ENCODE measurements at places on chromosomes 5 and 9.

DNA sequence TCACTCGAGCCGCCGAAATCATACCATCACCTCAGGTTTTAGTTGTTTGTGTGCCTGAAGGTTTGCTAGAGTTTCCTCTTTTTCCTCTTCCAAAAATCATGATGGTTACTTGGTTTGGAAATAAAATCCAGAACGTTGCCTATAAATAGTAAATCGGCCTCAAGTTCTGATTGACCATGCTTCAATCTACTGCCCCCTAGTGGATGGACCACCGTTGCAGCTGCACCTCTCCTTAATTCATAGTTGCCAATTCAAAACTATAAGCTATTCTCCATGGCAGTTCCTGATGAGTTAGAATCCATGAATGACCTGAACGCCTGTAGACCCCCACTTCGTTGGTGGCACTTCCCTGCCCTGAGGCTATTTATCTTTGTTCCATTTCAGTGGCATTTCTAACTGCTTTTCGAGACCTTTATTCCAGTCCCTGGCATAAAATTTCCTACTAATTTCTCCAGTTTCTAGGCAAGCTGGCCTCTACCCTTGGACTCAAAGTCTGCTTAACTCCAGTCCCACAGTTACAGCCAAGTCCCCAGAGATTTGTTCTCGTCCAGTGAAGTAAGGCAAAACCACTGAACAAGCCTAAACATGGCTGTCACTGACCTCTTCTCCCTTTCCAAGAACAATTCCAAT lies 422.6 kb downstream of the EFNA5 start:
- no peak for DNase-seq

DNA sequence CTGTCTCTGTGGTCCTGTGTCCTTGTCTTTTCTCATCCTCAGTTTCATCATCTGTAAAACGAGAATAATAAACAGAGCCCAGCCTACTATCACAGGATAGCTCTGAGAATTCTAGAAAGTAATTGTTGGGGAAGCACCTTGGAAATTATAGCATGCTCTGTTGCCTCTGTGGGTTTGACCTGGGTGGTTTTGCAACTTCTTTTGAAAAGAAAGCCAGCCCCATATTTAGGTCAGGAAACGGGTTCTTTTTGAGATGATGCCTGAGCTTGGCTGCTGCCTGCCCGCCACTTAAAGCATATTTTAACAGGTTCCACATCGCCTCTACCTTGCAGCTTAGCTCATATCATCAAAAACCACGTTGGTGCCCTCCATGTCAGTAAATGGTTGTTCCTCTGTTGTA lies 111.1 kb downstream of the TLR4 start:
- DNase-seq, result no peak

DNA sequence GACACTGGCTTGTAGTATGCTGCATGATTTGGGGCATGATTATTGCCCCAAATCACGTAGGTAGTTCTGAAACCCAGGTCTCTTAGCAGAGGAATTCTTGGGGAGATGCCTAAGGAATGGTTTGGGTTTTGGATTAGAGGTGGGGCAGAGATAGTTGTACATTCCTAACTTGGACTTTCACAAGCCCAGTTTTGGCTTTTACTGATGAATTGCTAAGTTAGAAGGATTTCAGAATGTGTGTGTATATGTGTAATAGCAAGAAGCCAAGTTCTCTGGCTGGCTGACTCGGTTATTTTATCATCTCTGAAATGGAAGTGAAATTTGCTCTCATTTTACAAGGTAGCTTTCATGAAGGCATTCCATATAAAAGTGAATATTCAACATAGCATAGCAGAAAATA lies 23.8 kb upstream of the ZNF131 start:
- DNase-seq, result no peak

GRCh38 chr5:63655043-63655442 lies 307.2 kb downstream of the HTR1A start:
- no peak for DNase-seq

GRCh38 chr5:149470942-149471341 lies 80.3 kb downstream of the CSNK1A1 start:
- DNase-seq, result no peak

- no peak for DNase-seq
Observed at GRCh38 chr5:16617274-16617968, 624 bp upstream of the RETREG1 start.

- no peak for DNase-seq
Observed at GRCh38 chr5:41156739-41157138, 56.6 kb downstream of the C6 start.

DNA sequence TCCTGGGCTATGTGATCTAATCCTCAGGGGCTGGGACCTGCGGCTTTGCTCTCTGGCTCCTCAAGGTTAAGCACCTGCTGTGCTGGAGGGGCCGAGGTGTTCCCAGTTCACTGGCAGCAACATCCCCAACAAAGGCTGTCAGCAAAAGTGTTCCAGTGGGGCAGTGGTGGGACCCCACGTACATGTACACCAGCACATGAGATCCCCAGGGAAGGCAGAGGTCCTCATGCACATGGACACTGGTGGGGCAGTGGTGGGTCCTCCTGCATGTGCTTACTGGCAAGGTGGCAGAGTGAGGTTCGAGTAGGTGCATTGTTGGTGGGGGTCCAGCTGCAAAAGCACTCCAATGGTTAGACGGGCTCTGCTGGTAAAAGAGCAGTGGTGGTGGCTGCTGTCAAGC lies 255.6 kb upstream of the MPDZ start:
- no peak for DNase-seq

DNA sequence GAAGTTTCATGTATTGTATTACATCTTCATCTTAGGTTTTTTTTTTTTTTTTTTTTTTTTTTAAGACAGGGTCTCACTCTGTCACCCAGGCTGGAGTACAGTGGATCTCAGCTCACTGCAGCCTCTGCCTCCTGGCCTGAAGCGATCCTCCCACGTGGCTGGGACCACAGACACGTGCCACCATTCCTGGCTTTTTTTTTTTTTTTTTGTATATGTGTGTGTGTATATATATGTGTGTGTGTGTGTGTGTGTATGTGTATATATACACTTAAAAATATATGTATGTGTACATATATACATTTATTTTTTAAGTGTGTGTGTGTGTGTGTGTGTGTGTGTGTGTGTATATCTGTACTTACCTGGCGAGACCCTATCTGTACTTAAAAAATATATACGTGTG lies 6.6 kb downstream of the DMXL1 start:
- no peak for DNase-seq

DNA sequence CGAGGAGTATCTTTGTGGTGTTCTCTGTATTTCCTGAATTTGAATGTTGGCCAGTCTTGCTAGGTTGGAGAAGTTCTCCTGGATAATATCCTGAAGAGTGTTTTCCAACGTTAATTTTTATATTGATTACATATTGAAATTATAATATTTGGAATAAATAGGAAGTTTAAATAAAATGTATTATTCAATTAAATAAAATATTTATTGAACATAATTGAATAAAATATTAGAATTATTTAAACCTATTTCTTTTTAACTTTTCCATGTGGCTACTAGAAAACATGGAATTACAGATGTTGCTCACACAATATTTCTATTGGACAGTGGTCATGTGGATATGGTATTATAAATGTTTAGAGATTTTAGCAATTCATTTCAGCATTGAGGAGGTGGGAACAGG lies 170.8 kb upstream of the FST start:
- no peak for DNase-seq

- DNase-seq, result no peak
Observed at GRCh38 chr5:110255194-110255593, 471.3 kb downstream of the TMEM232 start.

DNA sequence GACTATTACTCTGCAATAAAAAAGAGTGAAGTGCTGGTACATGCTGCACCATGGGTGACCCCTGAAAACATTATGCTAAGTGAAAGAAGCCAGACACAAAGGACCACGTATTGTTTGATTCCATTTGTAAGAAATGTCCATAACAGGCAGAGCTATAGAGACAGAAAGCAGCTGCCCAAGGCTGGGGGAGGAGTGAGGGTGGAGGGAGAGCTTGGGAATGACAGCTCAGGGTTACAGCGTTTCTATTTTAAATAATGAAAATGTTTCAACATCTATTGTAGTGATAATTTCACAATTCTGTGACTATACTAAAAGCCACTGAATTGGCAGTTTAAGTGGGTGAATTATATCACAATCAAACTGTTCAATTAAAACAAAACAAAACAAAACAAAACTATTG lies 81.7 kb downstream of the MYO10 start:
- DNase-seq, result no peak

DNA sequence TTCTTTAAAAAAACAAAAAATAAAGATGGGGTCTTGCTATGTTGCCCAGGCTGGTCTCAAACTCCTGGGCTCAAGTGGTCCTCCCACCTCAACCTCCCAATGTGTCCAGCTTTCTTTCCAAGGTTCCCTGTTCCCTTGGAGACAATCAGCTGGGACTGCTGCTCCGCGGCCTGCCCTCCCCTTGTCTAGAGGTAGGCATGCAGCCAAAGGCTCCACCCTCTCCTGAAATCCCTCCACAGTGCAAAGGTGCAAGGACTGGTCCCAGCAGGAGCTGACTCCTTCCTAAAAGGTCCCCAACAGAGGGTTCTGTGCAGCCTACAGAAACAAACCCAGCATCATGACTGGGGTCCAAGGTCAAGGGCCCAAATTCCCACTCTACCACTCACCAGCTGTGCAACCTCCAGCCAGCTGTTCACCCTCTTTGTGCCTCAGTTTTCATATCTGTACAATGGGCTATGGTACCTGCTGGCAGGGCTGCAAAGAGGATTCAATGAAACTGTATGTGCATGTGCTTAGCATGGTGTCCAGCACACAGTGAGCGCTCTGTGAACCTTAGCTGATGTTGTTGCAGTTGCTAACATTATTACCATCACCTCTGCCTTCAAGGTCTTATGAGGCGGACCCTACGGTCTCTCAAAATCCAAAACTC lies 47.5 kb downstream of the BARX1 start:
- DNase-seq, result no peak

DNA sequence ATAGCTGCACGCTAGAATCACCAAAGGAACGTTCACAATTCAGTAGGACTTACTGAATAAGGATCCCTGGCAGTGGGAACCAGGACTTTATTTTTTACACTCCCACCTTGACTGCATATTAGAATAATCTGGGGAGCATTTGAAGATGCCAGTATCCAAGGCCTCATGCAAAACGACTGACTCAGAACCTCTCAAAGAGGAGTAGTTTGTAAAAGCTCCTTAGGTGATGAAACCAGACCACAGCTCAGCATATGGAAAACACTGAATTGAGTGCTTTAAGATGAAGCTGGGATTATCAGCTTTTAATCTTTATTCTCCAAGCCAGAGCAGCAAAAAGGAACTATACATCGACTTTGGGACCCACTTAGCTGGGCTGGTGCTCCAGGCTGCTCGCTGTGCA lies 288.3 kb downstream of the MLLT3 start:
- DNase-seq, result no peak

- no peak for DNase-seq
Observed at GRCh38 chr5:17966640-17967402, 332.6 kb downstream of the TAF11L14 start.

GRCh38 chr9:72464857-72465592 lies 56.4 kb upstream of the TMC1 start:
- DNase-seq, result no peak

- no peak for DNase-seq
Observed at GRCh38 chr5:68279984-68280383, 64.4 kb downstream of the PIK3R1 start.

DNA sequence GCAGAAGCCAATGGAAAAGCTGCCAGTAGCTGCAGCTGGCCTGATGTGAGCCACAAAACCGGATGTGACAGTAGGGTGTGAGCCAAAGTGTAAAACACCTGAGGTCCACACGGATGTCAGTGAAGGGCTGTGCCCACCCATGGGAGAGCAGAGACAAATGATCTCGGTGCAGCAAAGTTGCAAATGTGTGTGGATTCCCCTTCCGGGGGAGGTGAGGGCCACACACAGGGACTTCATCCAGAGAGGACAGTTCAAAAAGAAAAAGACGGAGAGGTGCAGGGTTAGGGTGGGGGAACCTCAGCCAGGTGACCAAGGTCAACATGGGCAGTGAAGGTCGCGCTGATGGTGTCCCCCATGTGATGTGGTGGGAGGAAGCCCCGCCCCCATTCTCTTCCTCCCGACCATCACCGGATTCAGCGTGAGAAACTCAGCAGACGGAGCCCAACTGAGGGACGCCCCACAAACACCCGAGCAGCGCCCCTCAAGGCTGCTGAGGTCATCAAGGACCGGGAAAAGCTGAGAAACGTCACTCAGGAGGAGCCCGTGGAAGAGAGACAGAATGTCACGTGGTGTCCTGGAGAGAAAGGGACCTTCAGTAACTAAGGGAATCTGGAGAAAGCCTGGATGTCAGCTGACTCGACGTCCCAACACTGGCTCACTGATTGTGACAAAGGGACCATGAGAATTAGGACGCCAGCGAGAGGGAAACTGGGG lies 11.4 kb upstream of the PTGDS start:
- DNase-seq, result no peak

DNA sequence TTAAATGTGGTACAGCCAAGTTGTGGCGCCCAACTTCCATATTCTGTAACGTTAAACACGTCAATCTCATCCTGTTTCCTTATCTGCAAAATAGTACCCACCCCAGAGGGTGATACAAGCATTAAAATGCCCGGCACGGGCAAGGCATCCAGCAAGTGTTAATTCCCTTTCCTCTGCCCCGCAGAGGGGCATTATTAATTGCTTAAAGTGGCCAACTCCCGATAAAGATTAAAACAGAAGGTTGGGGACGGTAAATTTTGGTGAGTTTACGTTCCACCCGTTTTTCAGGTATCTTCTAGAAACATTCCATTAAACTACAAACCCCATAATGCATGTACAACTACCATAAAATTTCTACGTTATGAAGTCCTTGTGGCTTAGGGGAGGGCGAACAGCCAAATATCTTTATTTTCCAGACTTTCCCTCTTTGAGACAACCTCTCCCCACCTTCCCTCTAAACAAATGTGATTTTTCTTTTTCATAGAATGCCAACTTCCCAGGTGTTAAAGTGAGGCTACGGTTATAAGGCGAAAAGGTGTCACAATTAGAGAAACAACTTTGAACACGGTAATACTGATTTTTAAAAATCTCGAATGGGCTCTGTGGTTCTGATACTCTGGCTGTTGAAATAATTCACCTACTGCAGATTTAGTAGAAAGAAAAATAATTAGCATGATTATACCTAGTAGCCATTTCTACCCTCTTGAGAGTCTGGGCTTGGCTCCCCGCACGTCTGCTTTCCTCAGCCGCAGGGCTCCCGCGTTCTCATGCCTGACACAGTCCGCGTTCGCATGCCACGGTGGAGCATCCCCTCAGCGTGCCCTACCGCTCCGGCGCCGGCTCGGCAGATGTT lies 1.2 kb upstream of the GPBP1 start:
- DNase-seq, result no peak
